ENCODE measurements at places on chromosomes 3 and 15.

DNA sequence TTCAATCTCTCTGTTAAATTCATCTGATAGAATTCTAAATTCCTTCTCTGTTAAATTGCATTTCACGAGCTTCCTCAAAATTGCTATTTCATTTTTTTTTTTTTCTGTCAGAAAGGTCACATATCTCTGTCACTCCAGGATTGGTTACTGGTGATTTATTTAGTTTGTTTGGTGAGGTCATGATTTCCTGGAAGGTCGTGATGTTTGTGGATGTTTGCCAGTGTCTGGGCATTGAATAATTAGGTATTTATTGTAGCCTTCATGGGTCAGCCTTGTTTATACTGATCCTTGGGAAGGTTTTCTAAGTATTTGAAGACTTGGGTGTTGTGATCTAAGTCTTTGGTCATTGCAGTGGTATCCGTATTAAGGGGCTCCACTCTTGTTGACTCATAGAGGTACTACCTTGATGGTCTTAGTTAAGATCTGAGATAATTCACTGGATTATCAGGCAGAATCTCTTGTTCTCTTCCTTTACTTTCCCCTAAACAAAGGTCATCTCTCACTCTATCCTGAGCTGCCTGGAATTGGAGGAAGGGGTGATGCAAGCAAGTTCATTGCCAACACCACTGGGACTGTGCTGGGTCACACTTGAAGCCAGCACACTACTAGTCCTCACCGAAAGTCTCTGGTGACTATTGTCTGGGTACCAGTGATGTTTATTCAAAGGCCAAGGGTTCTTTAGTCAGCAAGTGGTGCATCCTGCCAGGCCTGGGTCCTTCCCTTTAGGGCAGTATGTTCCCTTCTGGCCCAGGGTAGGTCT is 231.1 kb downstream of the GBE1 start:
- no peak for DNase-seq

- DNase-seq = no peak
These were observed 181.6 kb upstream of the MBNL1 start for GRCh38 chr3:152087153-152087552.

DNA sequence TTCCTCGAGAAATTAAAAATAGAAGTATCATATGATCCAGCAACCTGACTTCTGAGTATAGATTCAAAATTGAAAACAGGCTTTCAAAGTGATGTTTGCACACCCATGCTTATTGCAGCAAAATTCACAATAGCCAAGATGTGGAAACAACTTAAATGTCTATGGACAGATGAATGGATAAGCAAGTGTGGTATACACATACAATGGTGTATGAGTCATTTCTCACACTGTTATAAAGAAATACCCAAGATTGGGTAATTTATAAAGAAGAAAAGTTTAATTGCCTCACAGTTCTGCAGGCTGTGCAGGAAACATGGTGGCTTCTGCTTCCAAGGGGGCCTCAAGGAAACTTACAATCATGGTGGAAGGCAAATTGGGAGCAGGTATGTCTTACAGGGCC is 100.8 kb downstream of the KLF13 start:
- peak; percentile 31 for DNase-seq

GRCh38 chr15:78110096-78110495 is 17.7 kb downstream of the SH2D7 start:
- no peak for DNase-seq

DNA sequence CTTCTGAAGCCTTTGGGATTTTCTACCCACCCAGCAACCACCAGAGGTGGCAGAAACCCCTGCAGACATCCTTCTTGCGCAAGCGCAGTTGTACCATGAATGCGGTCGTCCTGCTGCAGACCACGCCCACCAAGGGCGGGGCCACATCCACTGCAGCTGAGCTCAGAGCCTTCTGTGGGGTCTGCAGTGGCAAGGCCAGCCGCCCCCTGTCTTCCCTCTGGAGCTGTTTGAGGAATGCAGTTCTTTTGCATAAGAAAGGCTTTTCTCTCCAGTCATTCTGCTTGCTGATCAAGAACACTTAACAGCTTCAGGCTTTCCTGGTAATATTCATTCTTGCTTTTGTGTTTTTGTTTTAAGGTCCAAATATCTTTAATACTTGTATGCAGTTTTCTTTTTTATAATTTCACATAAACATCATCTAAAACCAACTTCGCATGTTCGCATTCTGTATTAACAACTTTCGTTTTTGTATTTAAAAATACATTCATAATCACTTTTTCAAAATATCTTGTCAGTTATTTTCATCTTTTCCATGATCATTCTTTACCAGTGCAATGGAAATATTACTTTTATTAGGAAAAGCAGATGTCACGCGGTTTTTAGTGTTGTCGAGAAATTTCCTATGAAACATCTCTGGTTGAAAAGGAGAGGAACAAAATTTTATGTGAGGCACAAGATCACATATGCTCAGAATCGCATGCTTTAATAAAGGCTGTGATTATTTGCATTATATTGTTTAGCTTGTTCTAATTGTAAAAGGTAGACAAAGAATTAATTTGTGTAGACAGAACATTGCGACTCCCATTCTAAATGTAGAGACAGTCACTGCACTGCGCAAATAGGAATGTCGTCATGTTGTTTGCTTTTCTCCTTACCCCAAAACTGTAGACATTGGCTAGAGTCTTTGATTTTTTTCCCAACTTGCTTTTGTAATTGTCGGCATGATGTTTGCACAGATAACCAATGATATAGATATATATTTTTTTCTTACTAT is 98.1 kb upstream of the SNRPN start:
- DNase-seq = no peak

GRCh38 chr15:87633525-87633924 is 623.0 kb downstream of the NTRK3 start:
- DNase-seq = no peak

- DNase-seq = no peak
These were observed 1.3 kb upstream of the ITPR1 start for GRCh38 chr3:4491855-4492207.
